ENCODE measurements at places on chromosomes 7 and 10.
A peak's percentile ranks its signal among the peaks of the same experiment; 100 is the strongest.

DNA sequence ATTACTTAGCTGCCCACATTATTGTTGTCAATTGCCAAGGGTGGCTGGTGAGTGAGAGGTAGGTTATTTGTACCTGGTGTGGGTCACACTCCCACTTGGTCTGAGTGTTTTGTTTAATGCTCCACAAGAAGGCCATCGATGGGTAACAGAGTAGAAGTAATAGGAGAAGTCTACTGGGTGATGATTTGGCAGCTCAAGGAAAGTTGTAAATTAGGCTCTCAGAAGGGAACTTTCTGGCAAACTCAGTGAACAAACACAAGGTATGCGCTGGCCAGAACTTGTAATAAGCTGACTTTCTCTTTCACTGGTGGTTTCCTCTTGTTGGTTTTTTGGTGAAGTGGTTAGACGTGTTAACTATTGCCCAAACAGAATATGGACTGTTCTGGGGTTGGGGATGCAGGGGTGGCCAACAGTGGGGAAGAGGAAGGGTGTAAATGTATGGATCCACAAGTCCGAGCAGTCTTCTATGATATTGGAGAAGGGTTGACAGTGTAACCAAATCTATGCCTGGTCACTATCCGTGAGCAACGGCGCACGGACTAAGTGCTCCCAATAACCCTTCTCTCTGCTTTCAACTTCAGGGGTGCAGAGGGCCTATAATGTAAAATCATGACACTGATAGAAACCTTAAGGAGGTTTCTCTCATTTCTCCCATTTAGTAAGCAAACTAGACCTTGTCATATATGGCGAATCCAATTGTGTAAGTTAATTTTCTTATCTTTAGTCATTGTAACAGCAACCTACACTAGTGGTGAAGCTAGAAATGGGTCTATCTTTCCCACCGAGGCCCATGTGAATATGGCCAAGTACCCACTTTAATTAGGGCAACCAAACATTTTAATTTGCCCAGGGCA, 212.8 kb downstream of the PTEN start:
- peak overlapping the region; percentile 3 for H3K27ac ChIP-seq
- H3K27me3 ChIP-seq, result peaks cover 9% of the 10 kb centered on the region
- no peaks in the 10 kb centered on the region for H3K36me3 ChIP-seq
- peak; percentile 28 for DNase-seq

- H3K4me1 ChIP-seq, result no peaks in the 10 kb centered on the region
- no peak overlapping the region for H3K4me3 ChIP-seq
- H3K27me3 ChIP-seq, result peaks cover 4% of the 10 kb centered on the region
- no peak for DNase-seq
- no peaks in the 10 kb centered on the region for H3K36me3 ChIP-seq
Measured at GRCh38 chr10:133167693-133168616, 7.9 kb downstream of the KNDC1 start.

DNA sequence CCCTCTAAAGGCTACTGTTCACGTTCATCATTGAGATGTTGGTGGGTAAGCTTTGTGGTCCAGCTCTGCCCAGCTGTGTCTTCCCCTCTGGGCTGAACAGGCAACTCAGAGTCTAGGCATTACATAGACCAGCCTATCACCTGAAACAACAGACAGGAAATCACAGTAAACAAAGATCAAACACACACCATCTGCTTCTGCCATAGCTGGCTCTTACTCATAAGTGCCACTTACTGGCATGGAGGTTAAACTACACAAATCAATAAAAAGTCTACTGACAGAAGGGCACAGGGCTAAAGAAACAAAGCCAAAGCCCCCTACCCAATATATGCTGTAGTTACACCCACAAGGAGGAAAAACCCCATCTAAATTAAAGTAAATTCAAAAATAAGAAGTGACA, 35.0 kb downstream of the SEPTIN14 start:
- H3K4me1 ChIP-seq, result no peaks in the 10 kb centered on the region
- no peaks in the 10 kb centered on the region for H3K36me3 ChIP-seq
- no peak overlapping the region for H3K27ac ChIP-seq
- H3K27me3 ChIP-seq, result no peaks in the 10 kb centered on the region
- no peak overlapping the region for H3K4me3 ChIP-seq
- no peak for DNase-seq

- DNase-seq, result no peak
- no peaks in the 10 kb centered on the region for H3K36me3 ChIP-seq
- no peaks in the 10 kb centered on the region for H3K4me1 ChIP-seq
- peaks cover 7% of the 10 kb centered on the region for H3K27me3 ChIP-seq
- H3K4me3 ChIP-seq, result no peak overlapping the region
- H3K27ac ChIP-seq, result no peak overlapping the region
Measured at GRCh38 chr10:125141150-125141859, 19.1 kb downstream of the CTBP2 start.

DNA sequence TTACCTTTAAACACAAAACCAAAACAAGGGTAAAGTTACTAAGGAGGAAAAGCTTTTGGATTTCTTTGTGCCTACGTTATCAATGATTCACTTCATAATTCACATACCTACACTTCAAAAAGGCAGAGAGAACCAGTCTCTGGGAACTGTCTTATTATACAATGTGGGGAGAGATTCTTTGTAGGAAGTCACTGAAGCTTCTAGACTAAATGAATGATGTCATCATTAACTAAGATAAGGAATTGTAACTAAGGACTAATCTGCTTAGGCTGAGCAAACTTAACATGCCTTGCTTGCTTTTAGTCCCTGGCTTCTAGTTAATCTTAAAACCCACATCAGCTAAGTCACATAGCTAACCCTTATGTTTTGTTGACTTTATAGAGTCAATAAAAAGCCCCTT, 771.2 kb downstream of the NXPH1 start:
- no peaks in the 10 kb centered on the region for H3K27me3 ChIP-seq
- no peak overlapping the region for H3K4me3 ChIP-seq
- DNase-seq, result no peak

DNA sequence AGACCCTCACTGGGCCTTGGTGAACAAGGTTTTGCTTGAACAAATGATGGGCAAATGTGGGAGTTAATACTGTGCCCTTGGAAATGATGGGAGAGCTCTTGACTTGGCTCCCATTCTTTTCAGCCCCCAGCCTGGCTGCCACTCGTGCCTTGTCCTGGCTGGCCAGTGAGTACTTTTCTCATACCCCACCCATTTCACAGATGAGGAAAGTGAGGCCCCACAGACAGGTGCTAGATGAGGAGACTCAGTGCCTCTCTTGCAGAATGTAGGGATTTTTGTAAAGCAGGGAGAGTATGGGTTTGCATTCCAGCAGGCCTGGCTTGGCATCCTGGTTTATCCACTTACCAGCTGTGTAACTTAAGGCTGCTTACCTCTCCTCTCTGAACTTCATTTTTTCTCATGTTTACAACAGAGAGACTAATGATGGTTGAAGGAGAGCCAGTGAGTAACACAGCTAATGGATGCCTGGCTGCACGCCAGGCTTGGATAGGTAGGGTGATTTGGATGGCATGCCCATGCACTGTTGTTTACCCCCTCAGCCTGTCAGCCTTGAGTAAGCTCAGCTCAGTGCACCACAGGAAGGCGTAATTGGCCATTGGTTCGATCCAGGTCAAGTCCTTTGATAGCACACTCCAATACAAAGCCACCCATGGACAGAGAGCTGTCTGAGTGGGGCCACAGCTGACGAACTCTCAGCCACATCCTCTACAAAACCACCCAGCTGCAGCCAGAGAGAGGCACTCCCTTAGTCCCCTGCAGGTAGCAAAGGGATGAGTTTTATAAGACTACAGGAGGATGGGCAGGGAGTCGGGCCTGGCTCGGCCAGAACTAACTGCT, 436.8 kb downstream of the RPS24 start:
- H3K27ac ChIP-seq, result no peak overlapping the region
- H3K4me3 ChIP-seq, result no peak overlapping the region
- peak; percentile 25 for DNase-seq
- peaks cover 2% of the 10 kb centered on the region for H3K27me3 ChIP-seq

DNA sequence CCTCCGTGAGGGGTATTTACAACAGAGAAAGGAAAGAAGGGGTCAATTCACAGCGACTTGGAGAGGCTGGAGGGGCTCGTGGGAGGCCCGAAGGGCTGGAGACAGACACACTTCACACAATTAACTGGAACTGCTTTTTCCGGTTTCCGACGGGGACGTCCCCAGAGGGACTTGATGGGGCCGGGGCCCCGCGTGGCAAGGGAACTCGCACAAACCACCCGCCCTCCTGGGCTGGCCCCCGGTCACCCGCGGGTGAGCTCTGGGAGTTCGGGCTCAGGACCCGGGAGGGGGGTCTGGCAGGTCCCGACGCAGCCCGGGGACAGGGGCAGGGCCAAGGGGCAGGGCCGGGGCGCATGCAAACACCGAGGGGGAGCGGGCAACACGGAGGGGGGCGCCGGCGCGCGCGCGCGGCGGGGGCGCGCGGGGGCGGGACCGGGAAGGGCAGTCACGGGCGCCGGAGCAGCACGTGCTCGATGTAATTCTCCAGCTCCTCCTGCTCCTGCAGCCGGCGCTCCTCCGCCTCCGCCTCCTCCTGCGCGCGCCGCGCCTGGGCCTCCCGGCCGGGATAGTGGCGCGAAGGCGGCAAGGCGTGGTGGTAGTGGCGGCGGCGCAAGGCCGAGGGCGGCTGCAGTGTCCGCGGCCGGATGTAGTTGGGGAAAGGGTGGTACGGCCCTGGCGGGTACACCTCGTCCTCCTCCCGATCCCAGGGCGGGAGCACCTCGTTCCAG, 2.7 kb downstream of the VGF start:
- no peak for DNase-seq
- peaks cover 31% of the 10 kb centered on the region for H3K27me3 ChIP-seq
- H3K4me3 ChIP-seq, result peak overlapping the region; percentile 59

GRCh38 chr7:47503281-47503680, 78.6 kb downstream of the TNS3 start:
- no peaks in the 10 kb centered on the region for H3K27me3 ChIP-seq
- no peaks in the 10 kb centered on the region for H3K36me3 ChIP-seq
- DNase-seq, result no peak
- H3K4me3 ChIP-seq, result no peak overlapping the region

DNA sequence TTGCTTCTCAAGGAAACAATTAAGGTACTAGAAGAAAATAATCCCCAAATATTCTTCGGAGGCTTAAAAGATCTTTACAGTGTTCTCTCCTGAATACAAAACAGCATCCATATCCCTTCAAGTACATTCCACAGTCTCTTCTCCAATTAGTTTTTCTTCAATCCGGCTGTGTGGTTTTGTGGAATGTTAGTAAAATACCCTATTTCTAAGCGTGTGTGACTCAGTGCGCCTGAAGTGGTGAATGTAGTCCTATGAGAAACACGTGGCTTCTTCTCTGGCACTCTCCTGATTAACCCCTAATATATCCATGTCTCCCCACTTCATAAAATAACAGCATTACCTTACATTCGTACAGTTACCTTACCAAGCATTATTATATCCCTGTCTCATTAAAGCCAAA, 570.2 kb downstream of the ARL4A start:
- H3K36me3 ChIP-seq, result no peaks in the 10 kb centered on the region
- no peak for DNase-seq
- no peak overlapping the region for H3K4me3 ChIP-seq
- no peaks in the 10 kb centered on the region for H3K27me3 ChIP-seq
- H3K4me1 ChIP-seq, result no peaks in the 10 kb centered on the region

DNA sequence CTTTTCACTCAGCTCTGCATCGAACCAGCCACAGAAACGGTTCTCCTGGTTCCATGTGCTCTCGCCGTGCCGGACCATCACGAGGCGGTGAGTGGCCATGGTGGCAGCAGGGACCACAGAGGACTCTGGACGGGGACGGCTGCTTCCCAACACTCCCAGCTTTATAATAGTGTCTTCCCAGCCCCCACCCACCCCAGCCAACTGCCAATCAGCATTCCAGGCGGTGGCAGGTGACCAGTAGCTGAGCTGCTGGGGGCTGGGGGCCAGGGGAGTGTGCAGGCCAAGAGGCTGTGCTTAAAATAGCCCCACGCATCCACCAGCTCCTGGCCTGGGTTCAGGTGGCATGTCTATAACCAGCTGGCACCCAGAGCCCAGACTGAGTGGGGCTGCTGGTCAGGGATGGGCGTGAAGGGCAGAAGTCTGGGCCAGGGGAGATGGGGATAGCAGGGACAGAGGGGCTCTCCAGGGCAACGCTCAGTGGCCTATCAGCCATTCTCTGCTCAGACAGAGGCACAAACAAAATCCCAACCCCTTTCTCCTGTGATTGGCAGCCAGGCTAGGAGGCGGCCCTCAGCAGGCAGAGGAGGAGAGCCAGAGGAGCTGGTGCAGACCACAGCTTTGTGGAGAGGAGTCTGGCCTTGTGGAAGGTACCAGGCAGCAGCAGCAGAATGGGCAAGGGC, at the start of gene PGAM2:
Gene PGAM2 (minus strand): TSS at position 137 of the 680 bp plus-strand sequence. CDS start 38 bp downstream, at position 99.
- H3K27ac ChIP-seq, result peak within 1 kb of the TSS; percentile 49
- H3K4me3 ChIP-seq, result no peak within 1 kb of the TSS
- H3K4me1 ChIP-seq, result peaks cover 12% of the 10 kb centered on the region
- no peaks in the 10 kb centered on the region for H3K27me3 ChIP-seq

DNA sequence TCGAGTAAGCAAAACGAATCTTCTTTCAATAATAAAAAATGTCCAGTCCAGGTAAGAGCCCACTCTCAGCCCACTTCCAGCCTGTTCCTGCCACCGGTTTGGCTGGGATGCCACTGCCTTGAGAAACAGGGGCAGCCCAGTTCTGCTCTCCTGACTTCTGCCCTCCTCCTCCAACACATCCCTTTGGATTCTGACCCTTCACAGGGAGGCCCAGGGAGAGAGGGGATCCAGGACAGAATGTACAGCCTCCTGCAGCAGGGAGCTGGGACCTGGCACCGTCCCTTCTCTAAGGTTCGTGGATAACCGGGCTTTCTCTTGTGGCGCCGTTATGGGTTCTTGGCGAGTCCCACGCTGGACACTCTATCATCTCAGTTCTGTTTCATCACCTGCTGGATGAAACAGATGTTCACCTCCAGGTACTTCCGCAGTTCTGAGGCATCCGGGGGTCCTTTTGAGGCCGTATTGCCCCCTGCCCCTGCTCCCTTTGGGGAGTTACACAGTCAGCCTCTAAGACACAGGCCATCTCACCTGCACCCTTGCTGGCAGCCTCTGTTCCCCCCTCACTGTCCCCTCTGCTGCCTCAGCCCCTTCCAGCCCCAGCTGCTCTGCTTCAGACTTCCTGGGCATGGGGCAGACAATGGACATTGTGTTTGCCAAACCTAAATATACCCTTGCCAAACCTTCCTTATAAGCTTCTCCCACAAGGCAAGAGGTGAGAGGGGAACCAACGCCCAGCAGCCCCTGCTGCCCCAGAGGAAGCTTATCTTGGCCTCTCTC, 203.8 kb upstream of the ZMIZ1 start:
- H3K4me3 ChIP-seq, result no peak overlapping the region
- peak; percentile 11 for DNase-seq
- H3K27ac ChIP-seq, result no peak overlapping the region
- H3K4me1 ChIP-seq, result no peaks in the 10 kb centered on the region
- H3K27me3 ChIP-seq, result peaks cover 3% of the 10 kb centered on the region

DNA sequence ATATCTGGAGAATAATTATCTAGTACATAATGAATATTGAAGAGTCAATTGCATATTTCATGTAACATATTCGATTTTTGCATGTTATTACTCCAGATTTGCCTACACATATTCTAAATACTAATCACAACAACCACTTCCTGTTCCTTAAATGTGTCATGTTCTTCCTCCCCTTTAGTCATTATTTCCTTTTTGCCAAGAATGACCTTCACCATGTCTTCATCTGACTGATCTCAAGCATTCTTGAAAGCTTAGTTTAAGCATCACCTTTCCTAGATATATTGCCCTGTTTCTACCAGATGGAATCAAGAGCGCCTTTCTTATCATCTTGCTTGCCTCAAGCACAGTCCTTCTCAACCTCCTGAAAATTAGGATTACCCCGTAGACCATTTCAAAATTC, 23.5 kb upstream of the MEOX2 start:
- DNase-seq, result no peak
- H3K4me3 ChIP-seq, result no peak overlapping the region
- H3K4me1 ChIP-seq, result peaks cover 4% of the 10 kb centered on the region
- H3K27ac ChIP-seq, result no peak overlapping the region
